ENCODE measurements at places on chromosomes 2 and 18. TPM values are rescaled to one million over a fixed set of nuclear protein-coding genes. Genes with fewer than 3 reads are reported as not detected.
A peak's percentile ranks its signal among the peaks of the same experiment; 100 is the strongest.

DNA sequence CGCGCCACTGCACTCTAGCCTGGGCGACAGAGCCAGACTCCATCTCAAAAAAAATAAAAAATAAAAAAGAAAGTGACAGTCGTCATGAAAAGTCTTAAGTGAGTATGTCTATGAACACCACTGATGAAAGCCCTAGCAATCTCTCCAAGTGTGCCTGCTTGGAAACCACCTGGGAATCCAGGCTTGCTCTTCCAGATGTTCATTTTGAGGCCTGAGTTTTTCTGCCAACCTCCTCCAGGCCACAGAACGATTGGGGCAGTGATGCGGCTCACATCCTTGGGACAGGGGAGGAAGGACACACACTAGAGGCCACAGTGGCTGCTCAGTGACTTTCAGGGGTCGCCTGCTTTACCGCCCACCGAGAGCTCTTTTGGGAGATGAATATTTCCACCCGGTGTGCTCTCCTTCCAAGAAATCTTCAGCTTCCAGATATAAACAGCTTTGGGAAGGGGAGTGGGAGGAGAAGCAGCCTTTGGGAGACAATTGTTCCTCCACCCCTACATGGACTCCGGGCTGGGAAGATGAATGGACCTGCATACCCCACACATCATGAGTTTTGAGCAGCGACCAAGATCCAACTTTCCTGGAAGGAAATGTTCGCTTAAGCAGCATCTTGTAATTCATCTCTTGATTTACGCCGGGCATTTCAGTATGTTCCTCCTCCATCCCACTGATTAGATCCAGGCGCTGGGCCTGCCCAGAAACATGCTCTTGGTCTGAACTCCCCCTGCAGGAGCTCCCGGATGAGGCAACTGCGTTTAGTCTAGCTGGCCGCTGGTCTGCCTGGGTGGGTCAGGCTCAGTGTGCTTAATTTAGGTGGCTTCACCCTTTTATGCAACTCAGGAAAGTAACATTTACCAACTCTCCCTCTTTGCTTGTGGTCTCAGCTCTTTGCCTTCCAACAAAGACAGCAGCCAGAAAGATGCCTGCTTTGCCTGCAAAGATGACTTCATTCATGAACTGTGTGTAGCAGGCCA, 6.2 kb upstream of the ARMC9 start:
- peak; percentile 49 for DNase-seq

DNA sequence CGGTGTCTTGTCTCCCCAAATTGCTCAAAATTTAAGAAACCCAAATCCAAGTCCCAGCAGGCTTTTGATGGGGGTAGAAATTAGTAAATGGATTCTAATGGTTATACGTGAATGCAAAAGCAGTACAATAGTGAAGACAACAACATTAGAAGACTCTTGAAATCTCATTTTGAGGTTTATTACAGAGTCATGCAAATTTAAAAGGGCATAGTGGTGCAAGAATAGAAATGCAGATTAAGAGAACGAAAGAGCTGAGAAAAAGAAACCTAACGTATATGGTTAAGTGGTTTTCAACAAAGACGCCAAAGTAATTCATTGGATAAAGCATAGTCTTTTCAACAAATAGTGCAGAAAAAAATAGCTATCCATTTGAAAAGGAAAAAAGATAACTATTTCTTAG, 33.2 kb upstream of the CXXC1 start:
- no peak for DNase-seq

GRCh38 chr2:45833301-45833967, 182.0 kb downstream of the PRKCE start:
- no peak for DNase-seq

MAP3K19 gene
- not detected for total RNA-seq

GRCh38 chr2:63545023-63545422, 43.3 kb downstream of the WDPCP start:
- no peak for DNase-seq

GRCh38 chr2:123870206-123870880, 154.7 kb upstream of the CNTNAP5 start:
- no peak for DNase-seq

- no peak for DNase-seq
Observed at GRCh38 chr2:207112383-207112782, 53.4 kb downstream of the KLF7 start.

- DNase-seq, result no peak
Observed at GRCh38 chr2:214648520-214648919, 161.0 kb downstream of the BARD1 start.

MTA3 gene
- 58.0 TPM for total RNA-seq

GRCh38 chr18:63779386-63779785, 4.2 kb downstream of the SERPINB7 start:
- no peak for DNase-seq

GRCh38 chr2:162245781-162246180, 2.5 kb upstream of the FAP start:
- no peak for DNase-seq

RGPD3 gene
- total RNA-seq, result 1.6 TPM

GKN2 gene
- not detected for total RNA-seq

DNA sequence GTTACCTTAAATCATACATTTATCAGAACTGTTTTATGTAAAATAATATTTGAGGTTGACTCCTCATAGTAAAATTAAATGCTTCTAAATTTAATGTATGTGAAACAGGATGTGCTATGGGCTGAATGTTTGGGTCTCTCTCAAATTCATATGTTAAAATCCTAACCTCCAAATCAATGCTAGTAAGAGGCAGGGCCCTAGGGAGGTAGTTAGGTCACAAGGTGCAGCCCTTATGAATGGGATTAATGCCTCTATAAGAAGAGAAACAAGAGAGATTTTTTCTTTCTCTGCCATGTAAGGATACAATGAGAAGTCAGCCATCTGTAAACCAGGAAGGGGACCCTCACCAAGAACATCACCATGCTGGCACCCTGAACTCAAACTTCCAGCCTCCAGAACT, 67.2 kb upstream of the ETAA1 start:
- no peak for DNase-seq

GPR75 gene
- 3.2 TPM for total RNA-seq

CYP1B1 gene
- total RNA-seq, result 39.0 TPM

DNA sequence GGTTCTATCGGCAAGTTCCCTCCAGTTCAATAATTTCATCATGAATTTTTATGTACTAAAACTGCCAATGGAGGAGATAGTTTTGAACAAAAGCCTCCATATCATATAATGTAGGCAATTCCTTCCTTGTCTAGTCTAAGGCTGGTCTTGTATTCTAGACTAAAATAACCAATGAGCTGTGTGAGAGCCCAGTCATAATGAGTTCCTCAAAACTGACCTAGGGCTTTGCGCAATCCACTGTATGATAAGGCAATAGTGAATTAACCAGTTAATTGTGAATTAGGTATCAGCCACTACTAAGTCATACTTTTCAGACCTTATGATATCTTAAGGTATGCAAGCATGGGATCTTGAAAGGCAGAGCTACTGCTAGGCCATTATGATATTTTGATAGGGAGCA, 7.6 kb upstream of the UXS1 start:
- DNase-seq, result no peak

GRCh38 chr2:60529136-60529784, 24.2 kb downstream of the BCL11A start:
- no peak for DNase-seq

DNA sequence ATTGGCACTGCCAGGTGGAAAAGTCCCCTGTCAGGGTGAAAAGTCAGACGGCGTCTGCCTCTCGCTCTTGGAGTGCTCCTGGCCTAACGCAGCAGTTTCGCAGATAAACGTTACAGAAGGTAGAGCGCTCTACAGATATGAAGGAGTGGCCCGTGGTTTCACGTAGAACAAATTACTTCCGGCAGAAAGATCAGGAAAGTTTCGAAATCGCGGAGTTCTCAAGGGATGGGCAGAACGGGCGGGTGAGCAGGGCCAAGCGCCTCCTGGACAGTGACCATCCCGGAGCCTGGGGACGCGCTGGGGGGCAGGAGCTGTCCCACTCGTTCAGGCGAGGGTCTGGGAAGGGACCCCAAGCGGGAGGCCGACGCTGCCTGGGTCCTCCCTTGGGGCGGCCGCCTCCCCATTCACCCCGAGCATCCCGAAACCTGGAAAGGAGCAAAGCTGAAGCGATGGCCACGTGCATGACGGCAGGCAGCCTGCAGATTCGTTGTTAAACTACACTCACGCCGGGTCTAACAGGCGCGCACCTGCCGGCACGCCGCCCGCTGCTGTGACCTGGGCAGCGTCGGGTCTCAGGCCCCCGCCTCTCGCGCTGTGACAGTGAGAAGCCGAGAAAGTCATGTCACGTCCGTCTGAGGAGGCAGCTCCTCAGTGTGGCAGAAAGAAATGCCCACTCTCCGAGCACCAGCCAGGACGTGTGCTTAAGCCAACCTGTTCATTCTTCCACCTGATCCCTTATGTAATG, 122.9 kb upstream of the SALL3 start:
- no peak for DNase-seq

TMEM182 gene
- 2.2 TPM for total RNA-seq

- DNase-seq, result no peak
Observed at GRCh38 chr18:78144669-78145068, 834.9 kb upstream of the SALL3 start.

DNA sequence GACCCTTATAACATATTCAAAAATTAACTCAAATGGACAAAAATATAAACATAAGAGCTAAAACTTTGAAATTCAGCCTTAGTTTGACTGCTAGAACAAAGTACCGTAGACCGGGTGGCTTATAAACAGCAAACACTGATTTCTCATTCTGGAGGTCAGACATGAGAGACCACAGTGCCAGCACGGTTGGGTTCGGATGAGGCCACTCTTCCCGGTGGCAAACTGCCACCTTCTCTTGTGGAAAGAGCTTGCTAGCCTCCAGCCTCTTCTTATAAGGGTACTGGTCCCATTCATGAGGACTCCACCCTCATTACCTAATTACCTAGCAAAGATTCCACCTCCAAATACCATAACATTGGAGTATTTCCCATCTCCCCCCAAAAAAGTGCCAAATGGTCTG, 91.3 kb downstream of the FAM210A start:
- no peak for DNase-seq

GRCh38 chr2:38509947-38510326, 92.8 kb downstream of the HNRNPLL start:
- no peak for DNase-seq

OR6B2 gene
- total RNA-seq, result not detected

DNA sequence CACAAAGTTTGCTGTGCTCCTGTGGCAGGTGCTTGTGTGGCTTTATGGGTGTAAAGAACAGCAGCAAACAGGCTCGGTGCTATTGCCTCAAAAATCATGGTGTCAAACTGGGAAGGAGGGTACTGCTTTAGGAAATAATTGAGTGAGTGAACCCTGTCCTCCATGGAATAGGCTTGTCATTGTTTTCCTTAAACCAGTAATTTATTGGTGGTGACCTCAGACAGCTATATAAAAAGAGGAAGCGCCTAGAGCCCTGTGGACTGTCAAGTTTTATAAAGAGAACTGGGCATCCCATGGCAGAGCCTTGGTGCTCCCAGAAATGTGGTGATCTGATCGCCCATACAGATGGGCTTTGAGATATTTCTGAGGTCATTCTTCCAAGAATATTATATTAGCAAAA, 4.7 kb upstream of the CXCR4 start:
- no peak for DNase-seq

DNA sequence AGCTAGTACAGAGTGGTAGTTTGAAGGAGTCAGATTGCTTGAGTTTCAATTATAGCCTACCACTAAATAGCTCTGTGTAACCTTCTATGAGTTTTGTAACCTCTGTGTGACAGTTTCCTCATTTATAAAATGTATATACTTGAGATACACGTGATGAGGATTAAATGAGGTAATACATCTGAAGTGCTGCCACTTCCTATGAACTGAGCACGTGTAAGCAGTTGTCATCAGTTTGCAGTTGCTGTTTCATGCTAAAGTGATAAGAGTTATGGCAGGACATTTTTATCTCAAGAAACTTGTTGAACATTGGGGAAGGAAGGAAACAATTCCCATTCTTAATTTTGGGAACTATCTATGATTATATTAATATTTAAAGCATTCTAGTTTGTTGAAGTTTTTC, 38.5 kb downstream of the CARF start:
- no peak for DNase-seq

DNA sequence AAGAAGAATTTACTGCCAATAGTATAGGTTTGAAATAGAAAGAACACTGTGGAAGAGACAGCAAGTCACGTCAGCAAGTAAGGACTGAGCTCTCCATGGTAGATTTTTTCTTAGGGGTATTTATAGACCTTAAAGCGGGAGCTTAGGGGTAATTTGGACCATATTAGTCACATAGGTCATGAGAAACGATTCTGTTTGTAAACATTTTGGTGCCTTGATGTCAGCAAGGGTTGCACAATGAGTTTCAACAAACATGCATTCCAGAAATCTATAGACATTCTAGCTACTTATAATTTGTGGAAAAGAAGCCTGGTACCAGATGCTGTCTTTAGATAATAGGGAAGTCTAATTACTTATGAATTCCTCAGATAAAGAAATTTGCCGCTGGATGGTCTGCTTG, 624.7 kb downstream of the TDRD15 start:
- DNase-seq, result no peak

DNA sequence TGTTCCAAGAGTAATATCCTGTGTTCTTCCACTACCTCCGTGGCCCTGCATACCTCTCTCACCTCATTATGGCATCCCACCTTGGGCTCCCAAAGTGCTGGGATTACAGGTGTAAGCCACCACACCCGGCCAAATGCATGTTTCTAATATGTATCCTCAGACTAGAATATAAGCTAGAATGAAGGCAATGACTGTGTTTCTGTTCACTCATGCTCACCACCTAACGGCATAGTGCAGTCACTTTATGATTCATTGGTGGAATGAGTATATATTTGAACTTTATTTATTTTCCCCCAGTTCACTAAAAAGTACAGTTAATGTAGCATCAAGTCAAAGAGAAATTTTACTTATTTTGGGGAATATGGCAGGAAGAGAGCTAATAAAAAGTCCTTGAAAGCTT, 11.3 kb downstream of the PIGN start:
- no peak for DNase-seq

LIPT1 gene
- total RNA-seq, result 9.8 TPM

GRCh38 chr2:236749346-236749745, 179.7 kb downstream of the ACKR3 start:
- DNase-seq, result no peak

DNA sequence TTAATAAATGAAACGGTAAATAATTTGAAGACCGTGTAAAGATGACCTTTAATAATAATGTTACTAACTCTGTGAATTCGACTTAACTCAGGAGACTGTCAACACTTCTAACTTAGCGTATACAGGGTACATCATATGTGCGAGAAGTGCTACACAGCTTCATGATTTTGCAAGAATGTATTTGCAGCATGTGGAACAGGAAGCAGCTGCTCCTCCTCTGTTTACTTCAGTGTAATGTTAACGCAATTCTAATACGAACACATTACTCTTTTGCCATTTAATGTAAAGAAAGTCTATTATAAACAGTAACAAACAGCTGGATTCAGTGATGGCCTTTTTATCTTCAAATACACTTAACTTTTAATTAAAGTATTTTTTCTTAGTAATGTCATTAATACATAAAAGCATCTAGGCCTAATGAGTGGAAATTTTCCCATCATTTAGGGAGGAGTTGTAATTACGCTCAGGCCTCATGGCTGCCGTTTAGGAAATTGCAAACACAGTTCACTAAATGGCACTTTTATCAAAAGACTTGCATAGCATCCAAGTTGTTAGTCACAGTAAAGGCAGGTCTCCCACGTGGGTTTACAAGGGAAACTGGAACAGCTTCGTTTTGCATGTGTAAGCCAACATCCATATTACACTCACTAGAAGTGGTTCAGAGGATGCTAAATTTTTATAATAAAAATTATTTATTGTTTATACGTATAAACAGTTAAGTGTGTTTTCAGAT, 635.7 kb downstream of the FBXO15 start:
- DNase-seq, result no peak

- DNase-seq, result no peak
Observed at GRCh38 chr2:236748385-236748784, 178.8 kb downstream of the ACKR3 start.

GRCh38 chr2:179422037-179422643, 157.5 kb upstream of the SESTD1 start:
- peak; percentile 44 for DNase-seq
